ENCODE measurements at places on chromosomes 12 and 14. TPM values are rescaled to one million over a fixed set of nuclear protein-coding genes. Genes with fewer than 3 reads are reported as not detected.

GRCh38 chr14:71574976-71575375 lies 357.3 kb upstream of the RGS6 start:
- peaks cover 10% of the 10 kb centered on the region for H3K4me1 ChIP-seq
- peak; percentile 22 for DNase-seq
- no peak overlapping the region for H3K4me3 ChIP-seq
- H3K27ac ChIP-seq = no peak overlapping the region
- no peaks in the 10 kb centered on the region for H3K36me3 ChIP-seq

DNA sequence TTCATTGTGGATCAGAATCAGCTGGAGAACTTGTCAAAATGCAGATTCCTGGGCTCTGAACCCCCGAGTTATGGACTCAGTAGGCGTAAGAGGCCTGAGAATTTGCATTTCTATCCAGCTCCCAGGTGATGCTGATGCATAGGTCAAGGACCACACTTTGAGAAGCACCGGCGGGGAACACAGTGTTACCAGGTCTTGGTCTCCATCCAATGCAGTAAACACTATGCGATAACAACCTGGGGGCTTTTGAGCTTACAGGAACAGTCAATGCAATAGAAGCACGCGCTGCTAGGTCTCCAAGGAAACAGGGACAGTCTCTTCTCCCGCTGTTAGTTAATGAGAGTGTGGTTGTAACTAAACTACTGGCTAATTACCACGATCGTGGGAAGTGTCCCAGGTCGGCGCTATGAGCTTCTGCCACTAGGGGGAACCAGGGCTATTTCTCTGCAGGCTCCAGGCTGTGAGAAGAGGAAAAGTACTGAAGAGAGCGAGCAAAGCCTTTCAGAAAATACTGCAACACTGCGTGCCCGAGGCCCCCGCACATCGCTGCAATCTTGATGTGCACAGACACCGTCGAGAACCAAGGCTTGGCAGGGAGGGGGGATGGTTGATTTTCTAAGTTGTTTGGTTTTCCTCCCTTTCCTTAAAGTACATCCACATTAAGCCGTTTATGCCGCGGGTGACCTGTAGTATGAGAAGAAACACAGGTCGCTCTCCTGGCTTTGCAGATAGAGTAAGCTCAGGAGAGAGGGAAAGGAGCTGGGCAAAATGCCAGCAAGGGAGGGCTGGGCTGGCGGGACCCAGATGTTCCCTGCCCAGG lies 52.0 kb upstream of the KCNA1 start:
- H3K36me3 ChIP-seq = no peaks in the 10 kb centered on the region
- peaks cover 3% of the 10 kb centered on the region for H3K27me3 ChIP-seq
- no peak overlapping the region for H3K27ac ChIP-seq
- peak overlapping the region; percentile 46 for H3K4me3 ChIP-seq
- no peaks in the 10 kb centered on the region for H3K4me1 ChIP-seq
- DNase-seq = peak; percentile 92

DNA sequence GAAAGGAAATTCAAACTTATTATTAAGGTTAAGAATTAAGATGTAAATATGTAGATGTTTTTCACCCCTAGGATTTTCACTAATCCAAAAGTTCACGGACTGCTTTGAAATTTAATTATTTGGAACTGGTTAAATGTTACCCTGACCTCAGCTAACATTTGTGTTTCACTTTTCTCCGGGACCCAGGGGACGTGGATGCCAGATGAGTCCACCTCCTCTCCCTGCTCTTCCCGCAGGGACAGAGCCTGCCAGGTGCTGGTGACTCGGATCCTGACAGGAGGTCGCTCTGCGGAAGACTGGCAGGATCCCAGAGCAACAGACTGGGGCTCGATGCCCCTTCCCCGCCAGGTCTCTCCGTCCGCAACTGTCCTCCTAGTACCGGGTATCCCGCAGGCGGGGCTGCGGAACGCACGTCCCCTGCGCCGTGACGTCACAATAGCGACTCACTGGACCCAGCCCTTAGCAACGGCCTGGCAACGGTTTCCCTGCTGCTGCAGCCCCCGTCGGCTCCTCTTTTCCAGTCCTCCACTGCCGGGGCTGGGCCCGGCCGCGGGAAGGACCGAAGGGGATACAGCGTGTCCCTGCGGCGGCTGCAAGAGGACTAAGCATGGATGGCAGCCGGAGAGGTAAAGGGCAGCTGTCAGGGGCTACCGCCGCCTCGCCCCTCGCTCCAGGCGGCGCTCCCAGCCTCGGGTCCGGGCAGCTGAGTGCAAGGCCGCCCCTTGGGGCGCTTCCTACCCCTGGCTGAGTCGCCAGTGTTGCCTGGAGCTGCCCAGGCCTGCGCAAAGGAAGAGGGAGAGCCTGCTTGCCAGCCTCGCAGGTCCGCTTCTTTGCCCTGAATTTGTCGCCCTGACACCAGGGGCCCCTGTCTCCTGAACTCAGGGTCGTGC lies at the start of gene SPATA7:
Gene SPATA7 (plus strand): TSS at position 446 of the 890 bp plus-strand sequence. CDS start 162 bp downstream, at position 608.
- DNase-seq = peak; percentile 99
- peak within 1 kb of the TSS; percentile 93 for H3K4me3 ChIP-seq
- H3K27me3 ChIP-seq = no peaks in the 10 kb centered on the region
- peaks cover 8% of the 10 kb centered on the region for H3K4me1 ChIP-seq
- no peaks in the 10 kb centered on the region for H3K36me3 ChIP-seq

DNA sequence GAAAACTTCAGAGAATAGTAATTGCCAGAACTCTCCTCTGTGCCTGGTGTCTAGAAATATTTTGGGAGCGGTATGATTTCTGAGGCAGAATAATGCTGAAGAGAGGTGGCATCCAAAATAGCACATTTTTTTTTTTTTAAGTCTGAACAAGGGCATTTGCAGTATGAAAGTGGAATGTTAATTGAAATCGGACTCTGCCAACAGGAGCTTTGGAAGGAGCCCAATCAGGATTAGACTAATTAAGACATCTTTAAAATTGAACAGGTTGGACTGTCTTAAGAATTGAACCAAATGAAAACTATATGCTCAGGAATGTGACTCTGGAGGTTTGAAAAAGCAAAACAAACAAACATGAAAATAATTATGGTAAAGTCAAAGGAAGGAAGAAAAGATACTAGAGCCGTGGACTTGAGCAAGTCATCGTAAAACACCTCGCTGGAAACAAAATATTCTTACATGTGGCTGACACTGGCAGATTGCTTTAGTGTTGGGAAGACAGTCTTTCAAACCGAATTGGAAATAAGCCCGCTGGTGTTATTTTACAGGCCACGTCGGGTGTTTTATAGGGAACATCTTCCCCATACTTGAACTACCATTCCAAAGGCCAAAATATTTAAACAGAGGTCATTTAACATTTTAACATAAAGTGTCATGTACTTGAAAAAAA lies 436.3 kb downstream of the VRK1 start:
- no peak overlapping the region for H3K27ac ChIP-seq
- H3K27me3 ChIP-seq = no peaks in the 10 kb centered on the region
- H3K4me3 ChIP-seq = no peak overlapping the region
- H3K36me3 ChIP-seq = no peaks in the 10 kb centered on the region

DNA sequence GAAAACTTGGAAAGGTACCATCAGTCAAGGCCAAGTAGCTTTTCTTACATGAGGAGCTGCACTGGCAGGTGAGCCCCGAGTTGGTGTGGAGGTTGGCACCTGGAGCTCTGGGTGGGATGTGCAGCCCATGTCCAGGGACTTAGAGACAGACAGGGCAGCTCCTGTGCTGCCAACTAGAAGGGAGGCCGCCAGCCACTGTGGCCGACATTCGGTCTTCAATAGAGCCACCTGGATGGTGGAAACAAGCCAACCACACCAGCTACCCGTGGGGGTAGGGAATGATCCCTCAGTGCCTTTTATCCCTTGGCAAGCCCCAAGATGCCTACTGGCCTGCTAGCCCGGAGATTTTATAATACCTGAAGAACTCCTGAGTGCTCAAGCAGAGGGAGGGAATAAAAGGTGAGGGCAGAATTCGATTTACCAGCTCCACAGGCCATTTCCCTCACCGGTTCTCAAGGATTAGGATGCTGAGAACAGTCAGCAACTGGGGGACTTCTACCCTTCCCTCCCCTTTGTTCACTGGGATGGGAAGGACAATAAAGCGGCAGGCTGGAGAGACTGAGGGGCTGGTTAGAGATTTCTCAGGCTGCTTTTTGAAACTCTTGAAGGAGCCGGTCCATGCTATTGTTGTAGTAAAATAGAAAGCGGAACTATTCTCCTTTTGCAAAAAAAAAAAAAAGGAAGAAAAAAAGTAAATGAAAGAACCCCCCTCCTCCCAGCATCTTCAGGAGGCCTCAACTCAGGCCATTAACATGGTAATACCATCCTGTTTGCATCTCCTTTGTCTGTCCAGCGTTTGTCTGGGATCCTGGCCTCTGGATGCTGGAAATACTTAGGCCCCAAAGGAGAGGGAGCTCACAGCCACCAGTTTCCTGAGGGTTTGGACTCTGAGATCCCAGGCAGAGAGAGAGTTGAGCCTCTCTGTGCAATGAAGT lies 321.6 kb downstream of the ZFP36L1 start:
- no peak overlapping the region for H3K4me3 ChIP-seq
- H3K36me3 ChIP-seq = no peaks in the 10 kb centered on the region
- peak; percentile 92 for DNase-seq
- no peaks in the 10 kb centered on the region for H3K27me3 ChIP-seq

GRCh38 chr12:54549774-54550451 lies 512 bp downstream of the PDE1B start:
- no peaks in the 10 kb centered on the region for H3K36me3 ChIP-seq
- DNase-seq = peak; percentile 72

DNA sequence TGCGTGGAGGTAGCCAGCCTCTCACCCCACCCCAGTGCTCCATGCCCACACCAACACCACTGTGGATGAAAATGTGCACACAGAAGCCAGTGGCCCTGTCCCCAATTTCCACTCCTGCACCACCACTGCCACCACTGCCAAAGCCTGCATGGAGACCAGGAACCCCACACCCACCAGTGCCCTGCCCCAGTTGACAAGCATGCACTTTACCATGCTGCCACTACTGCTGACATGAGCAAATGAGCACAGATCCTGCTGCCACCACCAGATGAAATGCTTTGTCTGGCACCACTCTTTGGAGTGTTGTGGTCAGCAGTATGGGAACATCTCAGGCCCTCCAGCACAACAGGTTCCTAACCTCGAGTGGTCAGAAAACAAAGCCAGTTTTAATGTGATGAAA lies 104.1 kb downstream of the ATXN7L3B start:
- H3K4me1 ChIP-seq = no peaks in the 10 kb centered on the region
- no peaks in the 10 kb centered on the region for H3K27me3 ChIP-seq
- H3K4me3 ChIP-seq = no peak overlapping the region
- no peaks in the 10 kb centered on the region for H3K36me3 ChIP-seq

DNA sequence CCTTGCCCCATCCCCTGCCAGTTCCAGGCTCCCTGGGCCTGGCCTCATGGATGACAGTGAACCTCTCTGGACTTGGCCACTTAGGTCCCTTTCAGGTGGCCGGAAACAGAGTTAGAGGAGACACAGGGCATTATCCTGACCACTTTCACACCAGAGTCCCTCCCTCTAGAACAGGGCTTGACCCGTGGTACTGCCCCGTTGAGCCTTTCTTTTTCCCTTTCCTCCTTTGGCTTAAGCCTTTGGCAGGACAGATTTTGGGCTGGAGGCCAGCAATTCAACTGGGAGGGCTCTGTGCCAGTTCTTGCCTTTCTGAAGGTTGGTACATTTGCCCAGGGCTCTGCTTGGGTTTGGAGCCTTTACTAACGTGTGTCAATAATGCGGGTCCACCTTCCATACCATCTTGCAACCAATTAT lies 22.8 kb downstream of the TPCN1 start:
- H3K36me3 ChIP-seq = no peaks in the 10 kb centered on the region
- no peak overlapping the region for H3K27ac ChIP-seq
- peaks cover 16% of the 10 kb centered on the region for H3K4me1 ChIP-seq
- DNase-seq = no peak
- no peak overlapping the region for H3K4me3 ChIP-seq

DNA sequence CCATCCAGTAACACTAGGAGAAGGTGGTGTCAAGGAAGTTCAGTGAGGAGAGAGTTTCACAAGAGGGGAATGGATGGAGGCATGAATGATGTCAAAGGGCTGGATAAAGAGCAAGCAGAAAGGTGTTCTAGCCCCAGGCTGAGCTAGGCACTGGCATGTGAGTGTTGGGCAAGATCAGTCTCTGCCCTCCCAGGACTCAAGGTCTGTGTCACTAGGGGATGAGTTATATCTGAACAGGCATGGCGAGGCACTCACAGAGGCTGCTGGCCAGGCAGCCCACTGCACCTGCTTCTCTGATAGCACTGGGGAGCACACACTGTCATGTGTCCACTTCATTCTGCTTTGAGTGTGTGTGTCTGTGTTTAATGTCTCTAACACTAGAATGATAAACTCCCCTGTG lies 903.8 kb downstream of the BCL11B start:
- DNase-seq = no peak
- no peak overlapping the region for H3K27ac ChIP-seq
- no peak overlapping the region for H3K4me3 ChIP-seq

GRCh38 chr14:89792489-89793366 lies 161.8 kb downstream of the EFCAB11 start:
- no peak overlapping the region for H3K27ac ChIP-seq
- no peaks in the 10 kb centered on the region for H3K36me3 ChIP-seq
- peaks cover 7% of the 10 kb centered on the region for H3K4me1 ChIP-seq
- H3K4me3 ChIP-seq = no peak overlapping the region

DNA sequence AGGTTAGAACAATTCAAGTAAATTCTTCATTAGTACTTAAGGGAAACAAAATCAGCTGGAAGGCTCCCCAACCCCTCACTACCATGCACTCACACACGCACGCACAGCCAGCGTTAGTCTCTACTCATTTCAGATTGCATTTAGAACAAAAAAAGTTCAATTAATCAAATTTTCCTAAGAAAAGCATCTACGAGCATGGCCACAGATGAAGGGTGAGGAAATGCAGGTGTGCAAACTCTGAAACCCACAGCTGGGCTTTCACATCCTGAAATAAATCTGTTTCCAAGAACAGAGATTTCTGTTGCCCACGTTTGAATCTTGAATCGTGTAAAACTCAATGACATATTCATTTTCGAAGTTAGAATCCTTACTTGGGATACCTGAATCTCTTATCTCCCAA lies 62.6 kb downstream of the SEL1L start:
- peaks cover 3% of the 10 kb centered on the region for H3K36me3 ChIP-seq
- no peaks in the 10 kb centered on the region for H3K4me1 ChIP-seq
- no peak overlapping the region for H3K4me3 ChIP-seq
- H3K27me3 ChIP-seq = no peaks in the 10 kb centered on the region
- DNase-seq = no peak
- no peak overlapping the region for H3K27ac ChIP-seq

DNA sequence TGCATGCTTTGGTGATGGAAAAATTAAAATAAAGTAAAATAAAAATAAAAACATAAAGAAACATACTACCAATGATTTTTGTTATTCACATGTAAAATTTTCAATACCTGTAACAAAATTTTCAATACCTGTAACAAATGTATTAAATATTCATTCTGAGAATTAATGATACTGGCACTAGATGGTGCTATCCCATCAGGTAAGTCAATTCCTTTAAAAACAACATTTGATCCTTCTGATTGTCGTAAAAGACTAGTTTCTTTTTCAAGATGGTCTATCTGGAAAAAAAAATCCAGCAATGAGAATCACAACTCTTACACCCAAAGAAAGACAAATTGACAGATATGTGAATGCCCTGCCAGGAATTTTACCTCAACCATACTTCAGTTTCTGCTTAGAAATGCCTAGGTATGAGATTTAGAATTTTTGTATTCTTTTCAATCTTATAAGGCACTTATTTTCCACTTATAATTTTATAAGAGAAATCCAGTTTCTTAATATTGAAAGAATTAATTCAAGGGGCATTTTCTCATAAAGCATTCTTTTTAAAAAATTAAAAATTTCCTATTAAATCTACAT lies 30.7 kb downstream of the CEP290 start:
- H3K27ac ChIP-seq = no peak overlapping the region
- H3K4me1 ChIP-seq = no peaks in the 10 kb centered on the region
- H3K27me3 ChIP-seq = no peaks in the 10 kb centered on the region
- H3K36me3 ChIP-seq = no peaks in the 10 kb centered on the region
- DNase-seq = peak; percentile 57
- H3K4me3 ChIP-seq = no peak overlapping the region

Gene NEUROD4
- total RNA-seq = not detected

Gene RALGAPA1
- 27.3 TPM for total RNA-seq

Gene KRT6C
- total RNA-seq = not detected

Gene CELA1
- total RNA-seq = not detected

Gene RTL1
- not detected for total RNA-seq

Measured in GM23338 (cell line).